ENCODE measurements at places on chromosomes 2 and 18.

DNA sequence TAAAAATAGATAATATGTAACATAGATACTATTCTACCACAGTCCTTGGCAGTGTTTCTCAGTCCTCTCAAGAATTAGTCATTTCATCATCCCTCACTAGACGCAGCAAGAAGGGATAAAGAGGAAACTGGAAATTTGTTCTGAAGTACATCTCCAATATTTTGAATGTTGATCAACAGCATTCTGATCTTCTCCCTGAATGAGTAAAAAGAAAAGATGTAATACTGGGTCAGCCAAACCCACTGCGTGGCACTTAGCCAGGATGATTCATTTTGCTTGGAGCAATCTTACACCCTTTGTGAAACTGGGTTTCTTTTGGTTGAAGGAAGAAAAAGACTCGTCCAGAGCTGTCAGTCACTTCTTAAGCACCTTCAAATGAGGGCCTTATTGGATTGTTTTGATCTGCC, 54.1 kb downstream of the TAF1B start:
- no peak for DNase-seq

GRCh38 chr2:24163601-24164000, 11.3 kb upstream of the FAM228A start:
- DNase-seq, result no peak

DNA sequence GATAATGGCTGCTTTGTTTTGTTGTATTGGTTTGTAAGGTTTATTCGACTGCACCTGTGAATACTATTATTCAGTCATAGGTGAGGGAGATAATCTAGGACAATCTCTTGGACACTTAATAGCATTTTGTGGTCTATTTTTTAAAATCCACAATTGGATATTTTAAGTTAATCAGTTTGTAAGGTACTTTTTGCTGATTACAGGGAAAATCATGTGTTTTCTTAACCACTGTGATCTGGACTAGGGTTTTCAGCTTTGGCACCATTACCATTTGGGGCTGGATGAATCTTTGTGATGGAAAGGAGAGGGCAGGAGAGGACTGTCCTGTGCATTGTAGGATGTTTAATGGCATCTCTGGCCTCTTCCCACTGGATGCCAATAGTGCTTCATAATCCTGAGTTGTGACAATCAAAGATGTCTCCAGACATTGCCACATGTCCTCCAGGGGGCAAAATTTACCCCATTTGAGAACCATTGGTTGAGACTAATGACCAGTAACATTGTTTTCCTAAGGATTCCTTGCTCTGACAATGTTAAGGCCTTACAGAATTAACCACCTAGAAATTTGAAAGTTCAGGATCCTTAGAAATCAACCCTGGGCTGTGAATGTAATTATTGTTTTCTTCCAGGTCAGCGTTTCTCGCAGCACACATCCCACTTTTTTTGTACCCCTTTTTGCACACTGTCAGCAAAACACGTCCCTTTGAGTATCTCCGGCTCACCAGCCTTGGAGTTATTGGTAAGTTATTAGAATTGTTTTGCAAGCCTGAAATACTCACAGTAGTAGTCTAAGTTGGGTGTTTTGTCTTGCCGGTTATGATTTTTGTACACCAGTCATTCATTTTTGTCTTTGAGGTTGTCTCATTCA, 15.6 kb downstream of the CNOT9 start:
- DNase-seq, result no peak

DNA sequence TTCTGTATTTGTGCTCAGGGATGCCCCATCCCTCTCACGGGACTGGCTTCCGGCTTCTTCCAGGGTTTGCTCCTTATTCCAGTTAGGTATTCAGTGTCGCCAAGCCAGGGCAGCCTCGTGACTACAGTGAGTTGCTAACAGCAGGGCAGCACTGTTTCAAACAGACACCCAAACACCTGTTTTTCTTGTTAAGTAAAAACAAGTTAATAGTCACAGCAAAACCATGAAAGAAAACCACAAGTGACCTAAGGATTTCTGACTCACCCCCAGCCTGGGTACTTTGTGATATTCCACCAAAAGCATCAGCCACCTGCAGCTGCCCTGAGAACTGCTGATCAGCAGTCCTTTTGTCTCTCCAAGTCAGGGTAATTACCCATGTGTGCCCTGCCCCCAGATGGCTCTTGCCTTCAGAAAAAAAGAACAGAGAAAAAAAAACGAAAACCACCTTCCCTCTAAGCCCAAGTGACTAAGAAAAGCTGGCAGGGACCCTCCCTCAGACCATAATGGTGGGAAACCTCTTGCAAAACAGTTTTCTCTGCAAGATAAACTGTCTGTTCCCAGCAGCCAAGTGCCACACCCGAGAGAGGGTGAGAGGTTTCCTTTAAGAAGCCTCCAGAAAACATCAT, 178.2 kb downstream of the ANAPC1 start:
- no peak for DNase-seq

GRCh38 chr2:126885751-126886210, 12.9 kb upstream of the TEX51 start:
- no peak for DNase-seq

GRCh38 chr2:173090276-173090877, 14.7 kb downstream of the MAP3K20 start:
- DNase-seq, result no peak

All from mesothelial cell of epicardium (in vitro differentiated cells).